ENCODE measurements at places on chromosomes 3 and 15.

- DNase-seq = no peak
Observed at GRCh38 chr3:13688824-13689223, 139.9 kb downstream of the FBLN2 start.

DNA sequence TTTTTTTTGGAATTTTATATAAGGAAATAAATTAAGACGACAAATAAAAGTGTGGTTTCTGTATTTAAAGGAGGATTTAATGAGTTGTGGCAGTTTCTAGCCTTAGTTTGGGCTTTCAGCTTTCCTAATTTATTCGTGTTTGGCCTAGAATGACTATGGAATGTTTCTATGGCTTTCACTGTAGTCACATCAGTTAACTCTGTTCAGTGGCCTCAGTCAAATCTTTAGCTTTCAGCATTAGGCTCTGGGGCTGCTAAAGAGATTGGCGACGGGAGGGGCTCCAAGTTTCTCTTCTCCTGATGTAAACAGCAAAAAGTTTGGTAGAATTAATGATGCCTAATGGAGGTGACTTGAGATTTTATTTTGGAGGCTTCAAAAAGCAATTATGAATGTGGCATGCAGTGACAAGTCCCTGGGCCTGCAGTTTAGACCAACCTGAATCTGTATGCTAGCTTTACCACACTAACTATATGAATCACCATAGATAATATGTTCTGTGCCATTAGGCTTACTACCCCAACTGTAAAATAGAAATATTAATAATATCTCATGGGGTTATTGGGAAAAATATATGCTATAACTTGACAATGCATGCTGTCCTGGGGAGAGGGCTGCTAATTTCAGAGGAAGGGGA is 47.1 kb upstream of the ADGRG7 start:
- no peak for DNase-seq

DNA sequence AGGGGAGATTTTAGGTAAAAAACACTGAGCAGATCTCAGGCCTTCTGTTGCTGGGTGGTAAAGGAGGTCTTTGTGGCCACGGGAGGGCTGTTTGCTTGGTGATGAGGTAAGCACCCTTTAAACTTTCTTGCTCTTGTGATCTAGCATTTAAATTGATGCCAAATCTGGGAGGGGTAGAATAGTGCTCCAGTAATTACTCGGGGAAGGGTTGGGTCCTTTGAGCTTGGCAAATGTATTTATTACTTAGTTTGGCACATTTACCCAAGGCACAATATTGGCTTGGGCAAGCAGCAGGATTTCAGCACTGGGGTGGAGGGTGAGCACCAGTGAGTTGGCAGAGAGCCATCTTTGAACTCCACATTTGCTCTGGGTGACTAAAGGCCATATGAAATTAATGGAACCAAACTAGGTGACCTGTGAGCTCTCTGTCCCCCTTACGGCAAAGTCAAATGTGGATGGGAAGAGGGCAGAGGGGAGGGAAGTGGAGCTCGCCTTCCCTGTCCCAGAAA is 185.9 kb upstream of the ONECUT1 start:
- DNase-seq = no peak

DNA sequence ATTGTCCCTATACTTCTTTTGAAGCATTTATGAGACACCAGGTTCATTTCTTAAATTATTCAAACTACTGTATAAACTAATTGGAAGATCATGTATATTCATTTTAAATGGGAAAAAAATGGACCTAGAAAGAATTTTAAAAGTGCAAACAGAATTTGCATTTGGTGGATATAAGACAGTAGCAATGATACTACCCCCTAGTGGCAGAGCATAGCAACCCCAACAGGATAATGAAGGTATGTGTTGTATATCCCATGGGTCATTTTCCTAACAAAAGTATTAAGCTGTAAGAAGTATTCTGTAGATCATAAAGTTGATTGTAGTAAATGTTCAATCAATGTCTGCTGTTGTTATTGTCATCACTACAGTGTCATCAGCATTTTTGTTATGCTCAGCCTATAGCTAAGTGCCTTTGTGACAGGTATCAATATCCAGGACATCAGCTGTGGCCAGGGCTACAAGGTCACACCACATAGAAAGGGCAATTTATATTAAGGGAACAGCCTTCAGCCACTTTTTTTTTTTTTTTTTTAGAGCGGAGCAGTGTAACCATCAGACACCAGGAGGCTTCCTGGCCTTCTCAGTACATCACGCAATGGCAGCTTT is 175.8 kb downstream of the FOXB1 start:
- DNase-seq = no peak

- peak; percentile 2 for DNase-seq
Observed at GRCh38 chr3:57397175-57398026, 104.9 kb upstream of the ASB14 start.

- DNase-seq = no peak
Observed at GRCh38 chr3:144102421-144102820, 130.8 kb downstream of the DIPK2A start.

DNA sequence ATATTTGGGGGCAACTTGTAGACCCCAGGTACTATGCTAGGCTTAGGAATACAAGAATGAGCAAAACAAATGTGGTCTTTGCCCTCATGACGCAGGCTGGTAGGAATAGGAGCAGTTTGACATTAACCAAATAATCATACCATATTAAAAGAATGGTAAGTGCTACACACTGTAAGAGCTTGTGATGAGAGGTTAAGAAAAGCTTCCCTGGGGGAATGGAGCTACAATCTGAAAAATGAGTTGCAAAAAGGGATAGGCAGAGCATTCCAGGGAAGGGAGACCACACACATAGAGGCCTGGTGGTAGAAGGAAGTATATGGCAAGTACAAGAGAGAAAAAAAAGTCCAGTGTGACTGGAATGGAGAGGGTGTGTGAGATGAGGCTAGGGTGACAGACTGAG is 37.3 kb downstream of the TMOD3 start:
- DNase-seq = no peak

DNA sequence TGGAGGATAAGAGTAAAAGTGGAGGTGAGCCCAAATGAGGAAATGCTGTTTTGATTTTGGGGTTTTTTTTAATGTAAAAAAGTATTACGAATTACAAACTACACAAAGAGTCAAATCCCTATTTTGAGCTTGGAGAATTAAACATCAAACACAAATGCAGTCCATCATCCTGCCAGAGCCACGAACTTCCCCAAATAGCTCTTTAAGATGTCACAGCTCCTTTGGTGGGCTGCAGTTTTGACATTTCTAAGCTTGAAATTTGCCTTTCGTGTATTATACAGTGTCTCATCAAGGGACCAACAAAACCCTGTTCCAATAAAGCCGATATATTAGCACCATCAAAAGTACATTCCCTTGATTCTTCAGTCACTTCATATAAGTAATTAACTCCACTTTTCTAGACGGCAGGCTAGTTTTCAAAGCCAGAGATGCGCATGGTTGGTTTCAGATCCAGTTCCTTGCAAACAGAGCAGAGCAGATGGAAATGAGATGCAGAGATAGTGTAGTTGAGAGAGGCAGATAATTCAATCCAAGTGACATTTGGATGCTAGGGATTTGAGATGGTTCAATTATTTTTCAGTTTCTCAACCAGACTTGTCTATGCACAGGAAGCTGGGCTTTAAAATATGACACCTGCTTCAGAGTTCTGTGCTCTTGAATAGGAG is 580.9 kb downstream of the EDEM1 start:
- no peak for DNase-seq
